ENCODE measurements at places on chromosomes 1 and 21.
A peak's percentile ranks its signal among the peaks of the same experiment; 100 is the strongest.

- DNase-seq = no peak
Measured at GRCh38 chr1:243409284-243409683, 153.4 kb downstream of the SDCCAG8 start.

GRCh38 chr1:207856276-207857023, 54.5 kb downstream of the CD34 start:
- DNase-seq = no peak

- DNase-seq = no peak
Measured at GRCh38 chr1:150183061-150183460, 33.3 kb downstream of the PLEKHO1 start.

GRCh38 chr21:43031121-43031619, 44.5 kb downstream of the CBS start:
- no peak for DNase-seq

- DNase-seq = no peak
Measured at GRCh38 chr1:235817101-235817728, 49.5 kb downstream of the LYST start.

- peak; percentile 22 for DNase-seq
Measured at GRCh38 chr1:151721788-151722510, 627 bp downstream of the RIIAD1 start.

GRCh38 chr1:154348429-154349076, 23.2 kb downstream of the ATP8B2 start:
- no peak for DNase-seq

GRCh38 chr1:92973203-92973897, 12.1 kb upstream of the DIPK1A start:
- DNase-seq = no peak

GRCh38 chr1:83828456-83828855, 170.5 kb downstream of the TTLL7 start:
- peak; percentile 14 for DNase-seq

- DNase-seq = peak; percentile 31
Measured at GRCh38 chr1:206788487-206789050, 16.3 kb upstream of the IL10 start.

DNA sequence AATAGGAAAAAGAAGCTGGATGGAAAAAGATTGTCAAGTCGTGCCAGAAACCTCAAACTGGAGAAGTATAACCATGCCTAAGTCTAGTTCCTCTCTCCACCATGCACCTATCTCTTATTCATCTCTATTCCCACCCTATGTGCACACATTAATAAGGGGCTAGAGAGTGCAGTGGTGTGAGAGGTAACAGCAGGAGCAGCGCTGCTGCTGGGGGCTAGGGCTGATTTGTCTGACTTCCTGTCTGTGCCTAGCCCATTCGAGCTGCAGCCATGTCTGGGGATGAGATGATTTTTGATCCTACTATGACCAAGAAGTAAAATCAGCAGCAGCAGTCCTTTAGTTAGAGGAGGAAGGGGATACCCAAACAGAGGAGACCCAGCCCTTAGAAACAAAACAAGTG, 43.0 kb downstream of the TRIM33 start:
- DNase-seq = no peak

DNA sequence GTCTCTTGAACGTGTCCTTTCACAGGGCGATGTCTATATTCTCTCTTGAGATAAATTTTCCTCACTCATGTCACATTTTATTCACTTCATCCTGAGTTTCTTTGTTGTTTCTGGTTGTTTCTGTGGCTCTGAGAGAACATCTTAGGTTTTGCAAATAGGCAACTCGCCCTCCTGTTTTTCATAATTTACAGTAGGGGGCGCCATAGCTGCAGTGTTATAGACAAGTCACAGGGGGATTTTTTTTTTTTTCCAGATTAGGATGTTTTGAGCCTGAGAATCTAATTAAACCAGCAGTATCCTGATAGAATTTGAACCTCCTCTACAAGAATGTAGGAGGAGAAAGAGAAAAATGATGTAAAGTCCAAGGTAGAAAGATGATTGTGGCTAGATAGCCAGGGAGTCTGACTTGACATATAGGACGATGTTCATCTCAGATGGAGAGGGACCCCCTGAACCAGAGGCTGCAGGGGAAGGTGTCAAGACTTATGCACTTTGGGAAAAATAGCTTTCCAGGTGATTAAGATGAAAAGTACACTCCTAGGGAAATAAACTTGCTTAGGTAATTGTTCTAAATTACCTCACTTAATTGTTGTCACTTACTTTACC, 76.3 kb downstream of the ZP4 start:
- DNase-seq = peak; percentile 16

GRCh38 chr1:161079436-161080110, 9.8 kb downstream of the NECTIN4 start:
- DNase-seq = no peak

- DNase-seq = no peak
Measured at GRCh38 chr1:24051206-24051945, 60.6 kb downstream of the MYOM3 start.

GRCh38 chr21:33866826-33867225, 48.8 kb downstream of the ATP5PO start:
- peak; percentile 50 for DNase-seq

- no peak for DNase-seq
Measured at GRCh38 chr21:36518883-36519492, 39.1 kb upstream of the CLDN14 start.

DNA sequence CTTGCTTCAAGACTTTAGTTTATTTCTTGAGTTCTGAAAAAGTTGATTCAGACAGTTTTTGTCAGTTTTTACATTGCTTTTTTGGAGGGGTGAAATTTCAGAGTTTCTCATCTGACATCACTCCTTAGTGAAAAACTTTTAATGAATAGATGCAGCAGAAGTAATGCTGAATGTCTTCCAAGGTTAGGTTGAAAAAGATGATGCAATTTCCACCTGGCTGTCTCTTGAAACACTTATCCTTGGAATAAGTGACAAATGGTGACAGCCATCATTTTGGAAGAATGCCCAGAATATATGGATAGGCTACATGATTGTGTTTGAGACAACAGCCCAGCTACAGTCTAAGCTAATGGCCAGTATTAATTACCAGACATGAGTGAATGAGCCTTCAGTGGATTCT, 140.8 kb downstream of the ZNF644 start:
- DNase-seq = no peak

DNA sequence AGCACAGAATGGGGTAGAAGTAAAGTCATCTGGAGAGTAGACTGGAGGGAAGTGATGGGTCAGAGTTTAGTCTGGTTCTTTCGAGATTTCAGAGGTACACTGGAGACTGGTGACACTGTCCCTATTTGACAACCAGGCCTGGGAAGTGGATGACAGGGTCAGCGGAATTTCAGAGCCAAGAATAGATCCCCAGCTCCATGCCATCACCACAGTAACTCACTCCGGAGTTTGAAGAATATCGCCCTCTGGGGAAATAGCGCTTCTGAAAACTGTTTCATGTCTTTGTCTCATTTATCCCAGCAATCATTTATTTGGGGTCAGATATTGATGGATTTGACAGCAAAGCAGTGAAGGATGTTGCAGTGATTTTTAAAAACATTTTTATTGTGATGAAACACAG, 7.6 kb upstream of the NFASC start:
- DNase-seq = no peak

DNA sequence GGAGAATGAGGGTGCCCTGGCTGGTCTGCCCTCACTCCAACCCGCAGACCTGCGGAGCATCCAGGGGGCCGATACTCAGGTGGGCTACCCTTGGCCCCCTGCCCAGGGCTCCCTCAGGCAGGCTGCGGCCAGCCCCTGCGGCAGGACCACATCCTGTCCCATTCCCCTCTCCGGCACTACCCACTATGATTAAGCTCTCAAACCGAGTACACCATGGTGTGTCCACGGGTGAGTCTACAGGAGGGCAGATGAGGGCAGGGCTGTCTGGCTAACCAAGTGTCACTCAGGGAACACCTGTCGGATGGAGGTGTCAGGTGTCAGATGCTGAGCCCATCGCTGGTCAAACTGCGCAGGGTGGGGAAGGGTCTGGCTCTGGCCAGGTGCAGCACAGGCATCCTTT, 47.2 kb downstream of the SLC66A1 start:
- no peak for DNase-seq
